ENCODE measurements at places on chromosomes 12 and 14.

GRCh38 chr14:91175291-91176201 is 61.7 kb downstream of the DGLUCY start:
- no peak for DNase-seq

GRCh38 chr12:570921-571794 is 92.1 kb downstream of the NINJ2 start:
- no peak for DNase-seq

- no peak for DNase-seq
Observed at GRCh38 chr14:74085828-74086227, 1.1 kb downstream of the LIN52 start.

GRCh38 chr12:15851919-15852318 is 30.3 kb upstream of the STRAP start:
- no peak for DNase-seq

GRCh38 chr12:47102845-47103651 is 23.3 kb upstream of the AMIGO2 start:
- peak; percentile 78 for DNase-seq

DNA sequence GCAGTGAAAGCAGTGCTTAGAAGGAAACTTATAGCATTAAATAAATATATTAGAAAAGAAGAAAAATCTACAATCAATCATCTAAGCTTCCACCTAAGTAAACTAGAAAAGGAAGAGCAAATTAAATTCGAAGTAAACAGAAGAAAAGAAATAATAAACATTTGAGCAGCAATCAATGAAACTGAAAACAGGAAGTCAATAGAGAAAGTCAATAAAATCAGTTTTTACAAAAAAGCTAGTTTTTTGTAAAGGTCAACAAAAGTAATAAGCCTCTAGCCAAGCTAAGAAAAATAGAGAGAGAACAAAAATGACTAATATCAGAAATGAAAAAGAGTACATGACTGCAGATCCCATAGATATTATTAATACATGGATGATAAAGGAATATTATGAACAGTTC is 34.2 kb upstream of the KTN1 start:
- DNase-seq: no peak

- DNase-seq: no peak
Observed at GRCh38 chr14:74611650-74612349, at the start of gene LTBP2. Gene LTBP2, minus strand, starts transcription at chr14:74612237. Its CDS starts 293 bp downstream, at chr14:74611944.

DNA sequence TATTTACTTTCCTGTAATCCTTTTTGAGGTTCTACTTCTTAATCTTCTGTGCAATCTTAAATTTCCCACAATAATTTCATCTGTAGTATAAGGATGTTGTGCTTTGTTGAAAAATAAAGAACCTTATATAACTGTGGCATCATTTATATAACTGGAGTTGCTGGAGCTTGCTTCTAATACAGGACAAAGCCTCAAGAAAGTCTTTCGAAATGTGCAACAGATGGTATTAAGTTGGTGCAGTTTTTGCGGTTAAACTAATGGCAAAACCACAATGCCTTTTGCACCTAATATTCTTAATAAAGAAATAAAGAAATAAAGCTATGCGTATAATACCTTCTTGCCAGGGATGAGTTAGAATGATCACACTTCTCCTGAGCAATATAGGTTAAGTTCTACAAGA is 180.0 kb downstream of the KITLG start:
- no peak for DNase-seq

DNA sequence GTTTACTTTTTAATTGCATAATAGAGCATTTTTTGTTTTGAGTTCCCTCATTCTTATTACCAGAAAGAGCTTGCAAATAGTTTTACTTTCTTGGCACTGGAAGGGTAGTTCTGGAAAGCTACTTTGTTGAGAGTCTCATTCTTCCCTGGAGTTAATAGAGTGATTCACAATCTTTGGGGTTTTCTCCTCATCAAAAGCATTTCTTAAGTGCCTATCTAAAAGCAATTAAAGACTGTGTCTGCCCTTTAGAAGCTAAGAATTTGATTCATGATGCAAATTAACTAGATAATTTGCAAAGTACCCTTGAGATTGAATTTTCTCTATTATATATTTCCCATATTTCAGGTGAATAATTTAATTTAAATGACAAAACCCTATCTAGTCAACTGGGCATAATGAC is 8.1 kb upstream of the BMAL2 start:
- DNase-seq: no peak

DNA sequence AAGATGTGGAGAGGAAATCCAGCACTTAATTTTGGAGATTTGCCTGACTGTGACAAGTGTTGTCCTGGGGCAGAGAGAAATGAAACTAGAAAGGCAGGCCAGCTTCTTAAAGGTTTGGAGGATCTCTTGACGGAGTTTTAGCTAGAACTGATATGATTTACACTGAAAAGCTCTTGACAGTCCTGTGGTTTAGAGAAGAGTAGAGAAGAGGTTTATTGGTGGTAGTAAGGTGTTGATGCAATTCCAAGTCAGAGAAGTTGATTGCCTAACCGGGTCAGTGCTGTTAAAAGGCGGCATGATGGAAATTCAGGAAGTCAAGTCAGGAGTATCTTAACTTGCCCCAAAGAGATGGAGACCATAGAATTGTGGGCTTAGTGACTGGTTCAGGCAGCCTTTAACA is 89.0 kb upstream of the TRAF3 start:
- no peak for DNase-seq

DNA sequence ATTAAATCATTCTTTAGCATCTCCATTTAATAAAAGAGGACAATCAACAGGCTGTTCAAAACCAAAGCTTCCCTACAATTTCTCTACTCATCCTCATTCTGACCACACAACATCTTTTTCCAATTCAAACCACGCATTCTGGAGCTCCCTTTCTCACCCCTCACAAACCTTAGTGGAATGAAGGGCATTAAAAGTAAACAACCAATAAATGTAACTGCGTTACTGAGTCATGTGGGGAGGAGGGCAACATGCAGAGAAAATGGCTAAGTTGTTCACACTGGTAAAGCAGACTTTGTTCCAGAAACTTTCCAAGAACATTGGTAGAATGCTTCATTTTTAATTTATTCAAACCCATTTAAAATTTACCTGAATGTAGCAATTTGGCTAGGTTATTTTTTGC is 19.6 kb downstream of the SOX5 start:
- DNase-seq: no peak
